NCI-H1417 (cell line): ENCODE measurements at places on chromosomes 7 and 10.

DNA sequence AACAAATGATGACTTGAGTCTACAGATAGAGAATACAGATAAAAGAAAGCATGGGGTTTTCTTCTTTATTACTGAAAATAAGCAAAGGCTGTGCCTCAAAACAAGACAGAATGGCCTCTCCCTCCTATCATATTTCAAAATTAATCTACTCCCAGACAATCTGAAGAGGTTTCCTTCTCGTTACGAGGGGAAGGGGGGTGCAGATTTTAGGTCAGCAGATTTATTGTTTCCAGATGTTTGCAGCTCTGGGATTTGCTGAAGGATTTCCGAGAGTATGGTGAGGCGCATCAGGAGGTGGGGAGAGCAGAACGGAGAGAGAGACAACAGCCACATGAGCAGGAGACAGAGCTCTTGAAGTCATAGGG lies 89.8 kb downstream of the KIAA1549 start:
- peak; percentile 50 for DNase-seq

DNA sequence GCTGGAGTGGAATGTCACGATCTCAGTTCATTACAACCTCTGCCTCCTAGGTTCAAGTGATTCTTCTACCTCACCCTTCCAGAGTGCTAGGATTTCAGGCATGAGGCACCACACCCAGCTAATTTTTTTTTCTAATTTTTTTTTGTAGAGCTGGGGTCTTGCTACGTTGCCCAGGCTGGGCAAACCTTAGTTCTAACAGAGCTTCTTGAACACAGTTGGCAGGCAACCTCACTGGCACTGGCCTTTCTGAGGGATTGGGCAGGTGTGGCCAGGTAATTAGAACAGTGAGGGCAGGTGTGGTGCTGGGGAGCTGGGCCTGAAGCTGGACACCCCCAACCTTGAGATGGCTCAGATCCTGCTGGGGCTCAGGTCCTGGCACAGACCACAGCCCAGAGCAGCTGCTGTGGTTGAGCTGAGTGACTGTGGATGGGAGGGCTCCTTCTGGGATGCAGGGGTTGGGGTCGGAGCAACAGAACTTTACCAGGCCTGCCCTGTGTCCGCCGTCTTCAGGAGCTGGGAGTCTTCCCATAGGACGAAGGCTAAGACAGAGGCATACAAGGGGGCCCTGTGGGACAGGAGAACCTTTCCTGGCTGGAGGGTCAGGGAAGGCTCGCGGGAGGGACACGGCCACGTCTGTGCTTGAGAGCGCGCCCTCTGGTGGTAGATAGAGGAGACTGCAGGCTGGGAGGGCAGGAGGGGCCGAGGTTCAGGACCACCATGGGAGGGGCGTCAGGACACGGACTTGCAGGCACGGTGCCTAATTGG lies 48.2 kb downstream of the COL26A1 start:
- no peak for DNase-seq

GRCh38 chr10:98000346-98000745 lies 30.1 kb downstream of the CRTAC1 start:
- no peak for DNase-seq

DNA sequence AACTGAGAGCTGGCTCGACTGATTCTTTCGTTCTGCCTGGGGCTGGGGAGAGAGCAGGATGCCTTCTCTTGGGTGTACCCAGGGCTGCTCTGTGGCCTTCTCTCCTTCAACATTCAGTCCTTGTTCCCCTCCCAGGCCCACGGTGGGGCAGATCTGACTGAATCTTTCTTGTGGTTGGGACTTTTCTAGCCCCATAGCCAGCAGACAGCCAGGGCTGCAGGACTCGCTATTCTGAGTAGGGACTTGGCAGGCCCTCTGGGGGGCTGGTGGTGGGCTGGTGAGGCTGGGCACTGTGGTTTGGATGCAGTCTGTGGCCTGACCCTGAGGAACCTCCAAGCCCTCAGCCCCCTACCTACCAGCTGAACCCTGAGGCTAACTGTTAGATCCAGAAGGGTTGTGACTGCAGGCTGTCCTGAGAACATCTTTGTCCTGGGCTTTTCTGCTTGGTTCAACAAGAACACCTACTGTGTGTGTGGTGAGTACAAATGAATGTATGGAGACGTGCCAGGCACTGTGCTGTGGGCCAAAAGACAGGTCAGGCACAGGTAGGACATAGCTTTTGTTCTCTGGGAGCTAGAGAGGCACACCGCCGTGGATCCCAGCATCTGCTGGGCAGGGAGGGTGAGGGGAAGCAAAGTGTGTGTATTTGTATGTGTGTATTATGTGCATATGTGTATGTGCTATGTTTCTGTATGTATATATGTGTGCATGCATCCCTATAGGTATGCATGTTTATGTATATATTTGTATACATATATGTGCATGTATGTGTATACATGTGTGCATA lies 2.1 kb upstream of the PALD1 start:
- no peak for DNase-seq

- no peak for DNase-seq
Measured at GRCh38 chr10:142371-142770, 7.1 kb downstream of the ZMYND11 start.

DNA sequence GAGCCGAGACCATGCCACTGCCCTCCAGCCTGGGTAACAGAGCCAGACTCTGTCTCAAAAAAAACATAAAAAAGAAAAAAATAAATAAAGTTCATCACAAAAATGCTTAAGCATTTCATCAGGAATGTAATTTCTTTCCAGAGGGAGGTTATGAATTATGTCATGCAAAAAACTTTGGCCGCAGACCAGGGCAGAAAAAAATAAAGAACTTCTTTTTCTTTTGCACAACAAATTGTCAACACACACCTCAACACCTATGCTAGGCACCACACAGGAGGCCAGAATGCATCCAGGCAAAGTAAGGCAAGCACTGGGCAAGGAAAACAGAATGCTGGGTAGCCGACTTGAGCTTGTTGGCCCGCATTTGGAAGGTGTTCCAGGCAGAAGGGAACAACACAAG lies 3.9 kb downstream of the C10orf62 start:
- no peak for DNase-seq

- no peak for DNase-seq
Measured at GRCh38 chr7:157073335-157073734, 62.9 kb upstream of the MNX1 start.

GRCh38 chr7:155263581-155264143 lies 34.0 kb upstream of the INSIG1 start:
- DNase-seq = no peak

DNA sequence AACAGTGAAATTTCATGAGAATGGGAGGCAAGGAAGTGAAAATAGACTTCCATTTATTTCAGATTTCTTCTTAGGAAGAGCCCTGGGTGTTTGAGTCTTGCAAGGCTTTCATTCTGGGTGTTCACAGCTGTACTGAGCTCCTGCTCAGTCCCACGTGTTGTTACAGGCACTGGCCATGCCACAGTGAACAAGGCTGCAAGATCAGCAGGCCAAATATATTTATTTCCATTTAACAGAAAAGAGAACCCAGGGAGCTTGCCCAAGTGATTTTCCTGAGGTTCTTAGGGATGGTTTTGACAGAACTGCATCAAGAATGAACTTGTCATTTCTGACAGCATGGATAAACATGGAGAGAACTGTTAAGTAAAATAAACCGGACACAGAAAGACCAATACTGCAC lies 54.5 kb upstream of the CD36 start:
- DNase-seq = no peak

- DNase-seq = no peak
Measured at GRCh38 chr7:101021703-101022102, 1.8 kb downstream of the MUC17 start.

- DNase-seq = peak; percentile 4
Measured at GRCh38 chr10:124010563-124011131, 82.8 kb downstream of the CHST15 start.

DNA sequence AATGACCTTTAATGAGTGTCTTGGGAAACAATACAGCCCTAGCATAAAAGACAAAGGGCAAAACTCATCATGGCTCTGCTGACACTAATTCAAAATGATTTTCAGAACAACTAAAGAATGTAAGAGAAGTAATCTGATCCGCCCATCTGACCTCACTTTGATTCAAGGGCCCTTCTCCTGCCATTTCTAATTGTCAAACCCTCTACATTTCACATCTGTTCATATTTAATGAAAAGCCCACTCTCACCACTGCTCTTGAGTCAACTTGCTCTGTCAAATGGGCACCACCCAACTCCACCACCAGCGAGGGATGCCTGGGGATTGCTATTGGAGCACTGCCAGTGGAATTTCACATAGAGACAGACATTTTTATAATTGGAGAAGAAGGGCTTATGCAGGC lies 639.2 kb downstream of the KCNMA1 start:
- peak; percentile 17 for DNase-seq

- no peak for DNase-seq
Measured at GRCh38 chr7:139180700-139181311, 50.2 kb upstream of the UBN2 start.

DNA sequence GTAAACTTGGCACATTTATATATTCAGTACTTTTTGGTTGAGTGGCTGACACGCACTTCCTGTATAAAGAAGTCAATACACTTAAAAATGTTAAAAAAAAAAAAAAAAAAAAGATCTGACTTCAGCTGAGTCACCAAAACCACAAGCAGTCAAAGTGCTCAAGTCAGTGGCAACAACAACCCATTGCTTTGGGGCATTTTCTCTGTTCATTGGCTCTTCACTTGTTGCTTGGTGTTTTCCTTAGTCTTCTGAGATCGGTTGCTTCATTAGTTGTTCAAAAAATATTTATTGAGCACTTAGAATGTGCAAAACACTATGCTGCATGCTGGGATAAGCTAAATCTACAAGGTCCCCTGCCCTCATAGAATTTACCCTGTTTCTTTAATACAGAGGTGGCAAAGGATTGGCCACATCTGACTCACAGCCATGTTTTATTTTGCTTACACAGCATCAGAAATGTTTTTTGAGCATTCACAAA lies 63.7 kb downstream of the ZNRF2 start:
- no peak for DNase-seq

GRCh38 chr10:22852712-22853353 lies 75.0 kb upstream of the ARMC3 start:
- DNase-seq = no peak

GRCh38 chr10:100356067-100357017 lies 9.3 kb downstream of the SCD start:
- no peak for DNase-seq

DNA sequence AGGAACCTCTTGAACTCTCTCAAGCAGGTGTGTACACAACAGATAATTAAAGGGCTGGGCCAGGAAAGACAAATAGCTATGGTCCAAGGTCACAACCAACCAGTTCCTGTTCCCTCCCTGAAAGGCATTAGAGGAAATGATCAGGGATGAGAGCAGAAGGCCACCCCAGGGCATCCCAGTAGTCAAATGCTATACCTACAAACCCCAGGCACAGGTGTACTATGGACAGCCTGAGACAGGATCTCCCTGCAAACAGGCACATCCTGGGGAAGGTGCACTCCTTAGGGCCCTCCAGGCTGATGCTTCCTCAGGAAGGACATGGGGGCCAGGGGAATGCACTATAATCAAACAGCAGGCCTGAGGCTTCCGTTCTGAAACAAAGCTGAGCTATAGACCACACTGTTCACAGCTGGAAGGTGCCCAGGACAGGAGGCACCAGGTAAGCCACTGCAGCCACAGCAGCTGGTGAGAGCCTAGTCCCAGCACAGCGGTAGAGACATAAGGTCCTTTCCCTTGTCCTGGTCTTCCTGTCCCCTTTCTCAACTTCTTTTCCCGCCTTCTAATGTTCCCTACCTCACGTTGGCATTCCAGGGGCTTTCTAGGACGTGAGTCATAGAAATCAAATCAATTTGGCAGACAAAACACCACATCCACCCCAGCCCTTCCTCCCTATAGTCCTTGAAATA lies 13.3 kb downstream of the PARP12 start:
- DNase-seq = no peak

- DNase-seq = no peak
Measured at GRCh38 chr7:111264981-111265380, 174.1 kb downstream of the LRRN3 start.

DNA sequence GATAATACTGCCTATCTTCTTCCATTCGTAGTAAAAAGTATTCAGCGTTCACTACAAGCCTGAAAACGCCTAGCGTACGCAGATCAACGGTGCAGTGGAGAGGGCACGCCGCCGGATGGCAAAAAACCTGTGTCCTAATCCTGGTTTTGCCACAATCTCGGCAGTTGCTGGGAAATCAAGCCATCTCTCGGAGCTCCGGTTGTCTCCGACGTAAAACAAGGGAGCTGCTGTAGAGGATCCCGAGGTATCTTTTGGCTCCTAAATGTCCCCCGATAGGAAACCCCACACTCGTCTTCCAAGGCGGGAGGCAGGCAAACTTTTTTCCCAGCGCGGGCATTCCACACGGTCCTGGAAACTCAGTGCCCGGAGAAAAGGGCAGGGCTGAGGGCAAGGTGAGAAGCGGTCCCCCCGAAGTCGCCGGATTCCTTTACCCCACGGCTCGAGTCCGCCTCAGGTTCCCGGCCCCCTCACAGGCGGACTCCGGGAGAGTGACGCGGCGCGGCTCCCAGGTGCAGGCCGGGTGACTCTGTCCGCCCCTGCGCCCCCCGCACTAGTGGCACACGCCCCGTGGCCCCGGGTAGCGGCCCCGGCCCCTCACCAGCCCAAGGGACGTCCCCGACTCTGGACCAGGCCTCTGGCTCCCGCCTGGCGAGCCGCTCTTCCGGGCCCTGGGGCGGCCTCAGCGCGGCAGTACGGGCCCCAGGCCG lies 649 bp downstream of the IDE start:
- peak; percentile 59 for DNase-seq

DNA sequence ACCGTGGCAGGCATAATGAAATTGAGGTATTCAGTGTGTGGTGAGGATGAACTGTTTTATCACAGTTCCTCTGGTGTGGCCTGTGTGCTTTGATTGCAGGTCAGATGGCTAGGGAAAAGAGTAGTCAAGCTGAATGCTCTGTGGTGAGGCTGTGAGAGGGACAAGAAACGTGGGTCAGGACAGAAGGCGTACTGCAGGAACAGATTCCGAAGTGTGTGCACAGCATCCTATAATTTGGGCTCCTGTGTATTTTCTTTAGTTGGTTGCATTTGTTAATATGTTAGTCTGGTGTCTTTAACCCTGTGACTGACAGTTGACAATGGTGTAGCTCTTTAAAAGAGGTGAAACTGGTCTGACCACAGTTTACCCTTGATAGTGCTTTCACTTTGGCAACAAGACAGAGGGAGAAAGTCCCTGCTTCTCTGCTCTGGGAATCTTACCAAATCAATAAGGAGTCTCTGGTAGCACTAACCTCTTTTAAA lies 76.5 kb downstream of the AUTS2 start:
- peak; percentile 40 for DNase-seq
